ENCODE measurements at places on chromosomes 6 and 20.
A peak's percentile ranks its signal among the peaks of the same experiment; 100 is the strongest.

- no peak for DNase-seq
Measured at GRCh38 chr20:25338112-25339023, 52.3 kb downstream of the ABHD12 start.

- no peak for DNase-seq
Measured at GRCh38 chr20:60126975-60127374, 168.8 kb downstream of the CDH26 start.

DNA sequence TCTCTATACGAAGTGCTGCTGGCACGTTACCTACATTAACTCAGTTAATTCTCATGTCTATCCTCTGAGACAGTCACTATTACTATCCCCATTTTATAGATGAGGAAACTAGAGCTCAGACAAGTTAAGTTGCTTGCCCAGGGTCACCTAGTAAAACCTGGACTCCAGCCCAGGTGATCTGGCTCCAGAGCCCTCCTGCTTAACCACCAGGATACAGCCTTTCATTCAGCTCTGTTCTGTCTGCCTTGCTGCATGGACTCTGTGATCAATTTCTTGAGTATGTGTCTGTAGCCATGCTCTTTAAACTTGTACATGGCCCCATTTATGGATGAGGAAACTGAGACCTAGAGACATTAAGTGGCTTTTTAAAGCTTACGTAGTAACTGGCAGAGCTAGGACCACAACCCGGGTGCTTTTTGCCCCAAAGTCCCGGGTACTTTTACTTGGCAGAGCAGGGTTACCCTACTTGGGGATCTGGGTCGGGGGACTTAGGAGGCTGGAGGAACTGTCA lies 4.7 kb downstream of the CDKN1A start:
- no peak for DNase-seq

- DNase-seq: no peak
Measured at GRCh38 chr6:72646604-72647485, 25.0 kb downstream of the KCNQ5 start.

- DNase-seq: no peak
Measured at GRCh38 chr6:87653074-87653962, 48.7 kb downstream of the AKIRIN2 start.

DNA sequence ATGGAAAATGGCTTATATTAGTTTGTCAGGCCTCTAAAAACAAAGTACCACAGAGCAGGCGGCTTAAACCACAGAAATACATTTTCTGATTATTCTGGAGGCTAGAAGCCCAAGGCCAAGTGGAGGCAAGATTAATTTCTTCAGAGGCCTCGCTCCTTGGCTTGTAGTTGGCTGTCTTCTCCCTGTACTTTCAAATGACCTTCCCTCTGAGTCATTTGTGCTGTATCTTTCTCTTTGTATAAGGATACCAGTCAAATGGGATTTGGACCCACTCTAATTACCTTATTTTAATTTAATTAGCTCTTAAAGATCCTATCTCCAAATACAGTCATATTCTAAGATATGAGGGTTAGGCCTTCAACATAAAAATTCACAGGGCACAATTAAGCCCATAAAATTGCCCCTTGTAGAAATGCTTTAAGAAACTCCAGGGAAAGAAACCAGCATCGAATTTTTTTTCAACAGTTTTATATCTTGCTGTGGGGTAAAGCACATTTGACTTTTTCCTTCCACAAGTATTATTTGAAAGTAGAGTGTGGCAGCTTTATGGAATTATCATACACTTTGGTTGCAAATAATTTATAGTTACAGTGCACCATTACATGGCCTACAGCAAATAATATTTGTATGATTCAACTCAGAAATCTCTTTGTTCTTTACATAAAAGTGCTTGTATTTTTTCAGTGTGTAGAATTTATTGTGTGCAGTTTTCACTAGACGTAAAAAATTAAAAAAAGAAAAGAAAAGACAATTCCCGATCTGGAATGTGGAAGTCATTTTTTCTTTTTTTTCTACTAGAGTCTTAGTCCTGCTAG lies 706.1 kb downstream of the KIF16B start:
- peak; percentile 36 for DNase-seq

DNA sequence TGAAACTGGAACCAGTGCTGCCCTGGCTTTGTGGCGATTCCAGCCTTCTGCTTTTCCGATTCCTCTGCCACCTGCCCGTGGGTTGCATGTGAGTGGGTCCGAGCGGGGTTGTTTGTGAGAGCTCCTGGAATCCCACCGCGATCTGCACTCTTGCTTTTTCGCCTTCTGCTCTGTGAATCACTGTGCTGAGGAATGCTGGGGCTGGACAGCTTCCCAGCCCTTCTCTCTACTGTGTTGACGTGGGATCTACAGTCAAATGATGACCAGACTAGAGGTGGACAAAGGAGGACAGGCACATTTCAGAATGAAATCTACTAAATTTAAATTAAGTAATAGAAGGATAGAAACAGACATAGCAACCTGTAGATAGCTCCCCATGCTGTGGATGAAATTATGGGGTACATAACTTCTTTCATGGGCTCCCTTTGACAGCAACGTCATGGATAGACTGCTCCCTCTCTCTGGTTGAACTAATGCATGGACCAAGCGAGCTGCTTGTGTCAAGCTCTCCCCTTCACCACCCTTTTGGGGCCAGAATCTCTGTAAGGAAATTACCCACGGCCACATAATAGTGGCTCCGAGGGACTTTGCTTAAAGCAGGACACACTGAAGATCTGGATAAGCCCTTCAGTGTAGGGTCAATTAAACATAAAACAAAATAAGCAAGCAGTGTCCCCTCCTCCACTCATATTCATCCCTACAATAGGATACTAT lies 2.0 kb downstream of the FNDC1 start:
- DNase-seq: no peak

DNA sequence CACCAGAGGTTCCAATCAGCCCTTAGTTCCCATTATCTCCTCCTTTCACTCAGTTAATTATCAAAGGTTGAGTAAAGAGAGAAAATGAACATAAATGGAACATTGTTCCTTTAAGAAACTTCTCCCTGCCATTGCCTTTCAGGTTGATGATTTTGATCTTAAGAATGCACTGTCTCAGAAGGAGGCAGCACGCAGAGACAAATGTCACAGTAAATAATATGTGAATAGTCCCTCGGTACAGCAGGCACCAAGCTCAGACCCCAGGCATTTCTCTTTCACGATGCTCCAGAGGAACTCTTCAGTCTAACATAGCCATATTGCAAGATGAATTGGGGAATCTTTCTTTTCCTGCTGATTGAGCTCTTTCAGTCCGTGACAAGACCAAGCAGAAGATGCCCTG lies 435.3 kb upstream of the SPTLC3 start:
- DNase-seq: no peak

- no peak for DNase-seq
Measured at GRCh38 chr6:129359811-129360681, 349.9 kb downstream of the ARHGAP18 start.

- DNase-seq: no peak
Measured at GRCh38 chr20:40591119-40591518, 97.9 kb downstream of the MAFB start.

All from renal cortex interstitium (tissue), 15 donors.